Stimulated activated CD8-positive, alpha-beta memory T cell treated with anti-CD3 and anti-CD28 coated beads, Interleukin-2, amount 100 ng/mL, for 1 hour (primary cell): ENCODE measurements at places on chromosomes 5 and 9.

DNA sequence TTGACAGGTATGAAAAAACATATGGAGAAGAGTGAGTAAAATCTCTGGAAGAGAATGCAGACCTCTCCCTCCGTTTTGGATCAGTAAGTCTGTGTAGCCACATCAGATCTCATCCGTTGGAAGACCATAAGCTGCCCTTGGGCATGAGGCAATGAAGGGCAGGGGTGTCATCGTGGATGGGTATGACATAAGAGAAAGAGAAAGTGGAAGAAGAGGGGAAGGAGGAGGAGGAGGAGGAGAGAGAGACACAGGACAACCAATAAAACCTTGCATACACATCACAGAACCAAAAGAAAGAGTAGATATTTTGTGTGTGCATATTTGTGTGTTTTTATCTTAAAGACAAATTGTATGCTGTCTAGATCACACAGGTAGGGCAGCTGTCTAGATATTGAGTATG is 50.7 kb downstream of the PRRC1 start:
- DNase-seq, result no peak

GRCh38 chr9:79645110-79645509 is 73.3 kb downstream of the TLE4 start:
- DNase-seq, result no peak

- no peak for DNase-seq
Measured at GRCh38 chr5:93567424-93567823, 13.6 kb downstream of the NR2F1-AS1 start.

DNA sequence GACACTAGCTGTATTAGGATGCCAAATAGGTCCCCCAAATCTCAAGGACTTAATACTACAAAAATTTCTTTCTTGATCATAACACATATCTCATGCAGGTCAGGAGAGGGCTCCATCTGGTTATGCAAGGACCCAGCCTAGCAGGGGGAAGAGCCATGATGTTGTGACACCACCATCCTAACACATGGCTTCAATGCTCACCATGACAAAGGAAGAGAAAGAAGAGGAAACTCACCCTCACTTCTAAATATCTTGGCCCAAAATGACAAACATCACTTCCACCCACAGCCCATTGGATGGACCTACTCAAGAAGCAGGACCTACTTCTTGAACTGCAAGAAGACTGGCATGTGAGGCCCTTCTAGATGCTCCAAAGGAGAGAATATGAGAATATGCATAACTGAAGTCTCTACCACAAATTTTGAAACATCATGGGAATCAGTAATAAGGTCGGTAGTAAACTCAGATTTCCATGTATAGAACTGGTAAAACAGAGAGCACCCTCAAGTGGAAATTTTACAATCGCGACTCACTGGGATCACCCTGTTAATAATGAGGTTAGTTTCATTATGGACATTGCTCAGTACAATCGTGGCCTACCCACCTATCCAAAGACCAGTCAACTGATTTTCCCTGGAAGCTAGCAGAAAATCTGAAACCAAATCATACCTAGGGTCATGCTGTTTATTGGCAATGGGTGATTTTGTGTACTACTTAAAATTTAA is 308.2 kb downstream of the ACTL7B start:
- DNase-seq, result no peak

- DNase-seq, result no peak
Measured at GRCh38 chr5:612498-613424, 621 bp downstream of the CEP72 start.

GRCh38 chr9:20775683-20776082 is 91.6 kb downstream of the FOCAD start:
- no peak for DNase-seq

DNA sequence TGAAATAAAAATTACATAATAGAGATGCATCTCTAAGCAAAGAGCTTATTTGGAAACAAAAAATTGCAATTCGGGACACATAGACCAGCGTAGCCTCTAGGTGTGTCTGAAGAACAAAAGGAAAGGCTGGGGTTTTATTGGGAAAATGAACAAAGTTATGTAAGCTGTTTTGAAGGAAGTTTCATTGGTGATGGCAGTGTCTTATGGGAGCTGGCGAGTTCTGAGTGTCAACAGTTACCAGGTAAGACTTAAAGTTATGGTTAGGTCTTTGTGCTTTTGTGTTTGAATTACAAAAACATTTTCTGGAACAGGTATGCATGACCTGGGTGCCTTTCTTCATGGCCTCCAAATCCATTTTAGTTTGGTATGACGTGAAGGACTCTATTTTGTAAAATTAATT is 48.9 kb downstream of the SLC27A6 start:
- no peak for DNase-seq

DNA sequence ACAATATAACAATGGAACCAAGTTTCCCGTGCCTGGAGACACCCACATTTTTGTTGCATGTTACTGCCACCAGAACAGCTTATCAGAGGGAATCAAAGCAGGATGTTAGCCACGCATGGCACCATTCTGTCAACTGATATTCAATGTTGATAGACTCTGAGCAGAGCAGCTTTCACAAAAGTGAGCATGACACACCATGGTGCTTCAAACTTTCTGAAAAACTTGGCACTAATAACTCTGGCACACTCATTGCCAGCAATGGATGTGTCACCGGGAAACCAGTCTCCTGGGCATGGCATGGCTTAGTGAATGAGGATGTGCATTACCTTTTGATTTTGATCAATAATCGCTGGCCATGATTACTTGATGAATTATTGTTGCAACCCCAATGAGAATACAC is 19.7 kb downstream of the NIPSNAP3B start:
- DNase-seq, result no peak

DNA sequence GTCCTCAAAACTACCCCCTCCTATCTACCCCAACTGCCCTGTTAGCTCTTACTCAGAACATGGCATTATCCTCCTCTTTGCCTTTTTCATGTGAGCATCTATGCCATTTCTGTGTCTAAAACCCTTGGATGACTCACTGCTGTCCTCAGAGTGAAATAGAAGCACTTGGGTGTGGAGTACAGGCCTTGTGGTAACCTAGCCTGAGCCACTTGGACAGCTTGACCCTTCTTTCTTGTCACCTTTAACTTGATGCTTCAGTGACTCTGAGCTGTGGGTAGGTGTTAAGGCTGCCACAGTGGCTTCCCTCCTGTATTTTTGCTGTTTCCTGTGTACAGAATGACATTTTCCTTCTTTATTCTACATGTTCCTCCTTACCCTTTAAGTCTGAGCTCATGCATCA is 391.4 kb downstream of the SH3GL2 start:
- DNase-seq, result no peak

GRCh38 chr5:53929570-53929969 is 369.1 kb downstream of the NDUFS4 start:
- no peak for DNase-seq

GRCh38 chr5:27818888-27819287 is 780.5 kb upstream of the CDH9 start:
- DNase-seq, result no peak

DNA sequence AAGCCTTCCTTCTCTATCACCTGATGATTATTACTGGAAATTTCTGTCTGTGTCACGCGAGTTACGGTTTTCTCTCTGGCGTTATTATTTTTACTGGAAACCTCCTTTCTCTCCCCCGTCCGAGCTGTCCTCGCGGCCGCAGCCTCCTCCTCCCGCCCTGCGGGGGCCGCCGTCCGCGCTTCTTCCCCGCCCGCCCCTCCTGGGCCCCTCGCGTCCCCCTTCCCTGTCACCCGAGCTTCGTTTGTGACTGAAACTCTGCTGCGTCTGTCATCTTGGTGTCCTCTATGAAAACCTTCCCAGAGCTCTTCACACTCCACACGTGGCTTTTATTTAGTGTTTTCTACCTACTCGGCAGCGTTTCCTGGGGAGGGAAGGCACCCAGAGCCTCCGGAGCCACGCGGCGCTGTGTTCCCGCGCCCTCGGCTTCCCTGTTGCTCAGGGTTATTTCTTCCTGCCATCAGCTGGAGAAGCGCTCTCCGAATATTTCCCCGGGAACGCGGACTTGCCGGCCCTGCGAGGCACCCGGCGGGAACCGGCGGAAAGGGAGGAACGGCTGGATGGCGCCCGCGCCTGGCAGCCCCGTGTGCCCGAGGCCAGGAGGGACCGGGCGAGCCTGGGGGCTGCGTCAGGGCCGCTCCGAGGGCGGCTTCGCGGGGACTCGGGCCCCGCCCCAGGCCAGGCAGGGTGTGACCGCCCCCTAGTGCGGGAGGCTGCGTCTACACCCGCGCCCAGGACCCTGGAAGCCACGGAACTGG is 33.9 kb downstream of the TRIP13 start:
- DNase-seq, result no peak
